CD4-positive, alpha-beta T cell treated with Interleukin-10 for 1 hour (primary cell): ENCODE measurements at places on chromosomes 3 and 15.

- DNase-seq, result no peak
Observed at GRCh38 chr15:52340093-52340492, 44.5 kb upstream of the MYO5C start.

DNA sequence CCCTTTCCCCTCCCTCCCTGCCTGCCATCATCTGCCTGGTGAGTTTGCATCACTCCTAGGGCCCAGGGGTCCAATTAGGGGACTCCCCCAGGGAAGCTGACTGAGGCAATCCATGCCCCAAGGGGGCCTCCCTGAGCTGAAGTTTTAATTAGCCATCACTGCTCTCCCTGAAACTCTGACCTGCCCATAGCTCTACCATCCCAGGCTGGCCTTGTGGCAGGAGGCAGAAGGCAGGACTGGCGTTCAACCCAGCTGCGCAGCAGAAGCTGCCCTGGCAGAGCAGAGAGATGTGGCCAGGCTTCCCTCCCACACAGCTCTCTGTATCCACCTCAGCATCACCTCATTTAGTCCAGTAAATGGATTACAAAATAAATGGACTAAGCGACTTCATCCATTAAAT lies 7.7 kb upstream of the C15orf39 start:
- no peak for DNase-seq

DNA sequence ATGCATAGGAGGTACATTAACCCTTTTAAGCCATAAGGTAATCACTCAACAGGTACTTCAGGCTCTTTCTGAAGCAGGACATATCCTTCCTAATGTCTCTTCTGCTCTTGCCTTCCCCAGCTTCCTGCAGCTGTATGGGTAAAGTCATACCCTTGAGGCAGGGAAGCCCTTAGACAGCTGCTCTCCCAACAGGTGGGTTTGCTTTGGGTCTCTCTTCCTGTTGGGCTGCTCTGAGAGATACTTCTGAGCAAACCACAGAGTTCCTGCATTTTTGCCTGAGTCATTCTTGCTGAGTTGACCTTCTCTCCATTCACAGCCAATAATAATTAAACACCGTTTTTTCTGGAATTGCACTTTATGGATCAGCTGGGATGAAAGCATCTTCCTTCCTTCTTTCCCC lies 2.0 kb upstream of the TRAT1 start:
- peak; percentile 32 for DNase-seq

DNA sequence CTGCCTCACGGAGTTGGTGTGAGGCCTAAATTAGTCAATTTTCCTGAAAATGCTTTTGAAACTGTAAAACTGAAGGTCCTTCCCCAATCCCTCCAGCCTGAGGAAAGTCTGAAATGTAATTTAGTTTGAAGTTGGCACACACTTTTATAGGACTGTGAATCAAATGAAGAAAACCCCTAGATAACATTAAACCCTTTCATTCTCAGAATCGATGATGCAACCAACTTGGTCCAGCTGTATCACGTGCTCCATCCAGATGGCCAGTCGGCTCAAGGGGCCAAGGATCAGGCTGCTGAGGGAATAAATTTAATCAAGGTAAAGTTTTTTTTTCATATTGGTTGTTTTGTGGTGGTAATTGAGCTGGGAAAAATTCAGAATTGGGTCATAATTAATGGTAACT lies 11.7 kb downstream of the MRPS22 start:
- no peak for DNase-seq

DNA sequence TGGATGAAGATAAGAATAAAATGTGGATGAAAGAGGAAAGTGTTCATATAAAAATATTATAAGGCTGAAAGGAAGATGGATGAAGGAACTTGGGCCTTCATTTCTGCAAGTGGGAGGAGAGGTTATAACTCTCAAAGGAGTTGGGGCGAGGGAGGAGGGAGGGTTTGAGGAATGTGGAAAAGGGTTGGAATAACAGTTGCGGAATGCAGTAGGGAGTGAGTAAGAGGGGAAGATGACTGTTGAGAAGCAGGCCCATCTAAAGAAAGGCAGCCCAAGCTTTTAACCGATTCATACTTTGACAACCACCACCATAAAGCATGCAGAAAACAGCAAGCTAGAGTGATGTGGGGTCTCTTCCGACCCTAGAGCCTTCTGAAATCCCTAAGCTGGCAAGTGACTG lies 8.3 kb upstream of the TM4SF4 start:
- DNase-seq, result no peak

DNA sequence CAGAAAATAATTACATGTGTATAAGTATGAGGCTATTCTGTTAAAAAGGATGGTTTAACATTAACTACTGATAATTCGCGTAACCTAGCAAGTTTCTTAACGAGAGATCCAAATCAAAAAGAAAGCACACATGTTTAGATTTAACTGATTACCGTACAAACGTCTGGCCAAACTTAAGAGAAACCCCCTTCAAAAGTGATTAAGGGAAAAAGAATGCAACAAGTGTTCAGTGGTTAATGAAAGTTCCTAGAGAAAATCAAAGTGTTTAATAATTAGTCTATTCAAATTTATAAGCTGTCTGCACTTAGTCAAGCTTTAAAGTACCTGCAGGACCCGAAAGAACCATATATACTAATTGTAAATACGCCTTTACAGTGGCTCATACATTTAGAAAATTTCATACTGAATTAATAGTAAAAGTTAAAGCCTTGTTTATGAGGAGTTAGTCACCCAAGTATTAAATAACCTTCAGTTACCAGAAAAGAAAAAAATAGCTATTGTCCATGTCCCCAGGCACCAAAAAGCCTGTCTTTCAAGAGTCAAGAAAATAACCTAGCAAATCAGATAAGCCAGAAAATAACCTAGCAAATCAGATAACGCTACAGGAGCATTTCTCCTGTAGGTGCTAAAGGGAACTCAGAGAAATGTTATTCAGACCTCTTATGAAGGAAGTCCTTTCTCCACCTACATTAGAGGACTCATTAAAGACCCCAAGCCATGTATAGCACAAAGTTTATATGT lies 34.6 kb downstream of the ZNF589 start:
- DNase-seq, result no peak

- DNase-seq, result no peak
Observed at GRCh38 chr15:85604194-85604593, 190.5 kb downstream of the KLHL25 start.
